ENCODE measurements at places on chromosomes 12 and 14.

GRCh38 chr12:109870648-109871047, 9.7 kb downstream of the GLTP start:
- DNase-seq, result no peak

DNA sequence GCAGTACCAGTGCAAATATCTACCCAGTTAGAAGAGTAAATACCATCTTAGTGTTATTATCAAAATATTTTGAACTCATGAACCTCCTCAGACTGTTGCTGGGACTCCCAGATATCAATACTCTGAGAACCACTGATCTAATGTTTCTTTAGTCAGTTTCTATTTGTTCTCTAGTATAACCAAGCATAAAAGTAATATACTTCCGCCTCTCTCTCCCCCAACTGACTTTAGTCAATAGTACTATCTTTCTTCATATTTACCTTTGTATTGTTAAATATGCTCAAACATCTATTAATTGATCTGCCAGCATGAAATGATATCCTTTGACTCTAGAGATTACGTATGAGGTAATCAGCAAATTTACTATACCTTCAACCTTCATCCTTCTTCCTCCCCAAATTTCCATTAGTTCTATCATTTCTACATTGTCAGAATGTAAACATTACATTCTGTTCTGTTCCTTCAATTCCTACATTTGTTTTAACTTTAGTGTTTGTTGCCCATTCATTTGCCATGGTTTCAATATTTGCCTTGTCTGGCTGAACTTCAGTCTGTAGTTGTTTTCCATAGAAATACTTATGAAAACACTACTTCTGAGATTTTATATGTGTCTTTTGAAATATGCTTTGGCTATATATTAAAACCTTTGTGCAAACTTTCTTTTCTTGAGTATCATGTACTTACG, 192.5 kb upstream of the PDE3A start:
- no peak for DNase-seq

GRCh38 chr14:44712024-44712815, 205.1 kb upstream of the FSCB start:
- DNase-seq, result no peak

DNA sequence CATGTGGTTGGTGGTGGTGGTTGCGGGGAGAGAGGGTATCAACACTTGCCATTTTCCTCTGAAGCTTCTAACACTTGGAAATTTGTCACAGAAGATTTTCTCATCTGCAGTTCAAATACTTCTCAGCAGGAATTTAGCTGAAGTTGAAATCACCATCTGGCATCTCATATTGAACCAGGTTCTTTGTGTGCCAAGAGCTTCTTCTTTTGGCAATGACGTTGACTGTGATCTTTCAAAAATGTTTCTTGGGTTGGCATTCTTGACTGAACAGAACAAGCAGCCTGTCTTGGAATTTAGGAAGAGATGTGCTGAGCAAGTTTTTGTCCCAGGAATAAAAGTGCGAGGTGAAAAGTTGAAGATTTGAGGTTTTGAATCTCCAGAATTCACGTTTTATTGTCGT, 8.7 kb upstream of the NIN start:
- DNase-seq, result no peak

DNA sequence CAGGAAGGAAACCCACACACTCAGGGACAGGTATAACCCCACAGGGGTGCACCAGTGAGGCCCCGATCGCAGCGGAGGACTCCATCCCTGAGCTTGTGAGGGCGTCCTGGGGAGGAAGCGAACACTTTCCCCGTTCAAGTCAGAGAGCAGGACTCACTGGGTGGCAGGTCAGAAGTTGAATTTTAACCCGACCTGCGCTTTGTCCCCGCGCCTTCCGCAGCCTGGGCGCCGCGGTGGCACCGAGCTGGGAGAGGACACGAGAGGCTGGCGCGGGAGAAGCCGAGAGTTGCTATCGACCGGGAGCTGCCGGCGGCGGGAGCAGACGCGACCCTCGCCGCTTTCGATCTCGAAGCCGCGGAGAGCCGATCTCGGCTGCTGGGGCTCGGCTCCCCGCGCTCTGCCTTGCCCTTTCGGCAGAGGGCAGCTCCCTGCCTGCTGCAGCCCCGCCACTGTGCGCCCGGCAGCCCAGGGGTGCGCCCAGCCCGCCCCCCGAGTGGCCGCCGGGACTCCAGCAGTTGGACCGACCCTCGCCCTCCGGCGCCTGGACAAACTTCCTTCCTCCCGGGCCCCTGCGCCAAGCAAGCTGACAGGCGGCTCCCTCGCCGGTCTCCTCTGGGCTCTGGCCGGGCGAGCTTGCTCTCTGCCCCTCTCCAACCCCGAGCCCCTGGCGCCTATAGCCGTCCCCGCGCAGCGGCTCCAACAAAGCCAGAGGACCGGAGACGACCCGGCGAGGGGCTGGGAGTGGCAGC, 918 bp downstream of the LIN7A start:
- DNase-seq, result no peak

- DNase-seq, result no peak
Measured at GRCh38 chr12:88362439-88362838, 217.8 kb downstream of the KITLG start.

DNA sequence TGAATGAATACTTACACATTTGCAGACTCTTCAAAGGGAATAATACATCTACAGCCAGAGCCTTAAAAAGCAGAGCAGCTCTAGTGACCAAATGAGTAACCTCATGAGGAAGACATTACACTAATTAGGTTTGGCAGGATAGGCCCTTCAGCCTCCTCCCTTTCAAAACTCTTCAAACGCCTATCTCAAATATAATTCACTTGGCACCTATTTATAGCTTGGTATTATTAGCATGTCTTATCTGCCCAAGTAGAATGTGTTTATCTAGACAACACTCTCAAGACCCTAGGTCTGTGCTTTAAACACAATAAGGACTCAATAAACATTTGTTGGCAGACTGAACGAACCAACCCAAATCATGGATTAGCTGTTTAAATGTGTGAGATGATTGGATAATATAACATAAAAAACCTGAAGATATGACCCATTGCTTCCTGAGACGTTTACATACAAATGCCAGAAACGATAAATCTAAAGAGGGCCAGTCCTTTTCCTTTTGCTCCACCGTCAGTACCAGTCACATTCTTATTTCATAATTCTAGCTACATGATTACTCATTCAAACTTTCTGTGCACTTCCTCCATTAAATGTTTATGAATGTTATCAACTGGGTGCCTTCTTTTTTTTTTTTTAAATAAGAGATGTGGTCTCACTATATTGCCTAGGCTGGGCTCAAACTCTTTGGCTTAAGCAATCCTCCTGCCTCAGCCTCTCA, 123.3 kb downstream of the CEP83 start:
- DNase-seq, result no peak

DNA sequence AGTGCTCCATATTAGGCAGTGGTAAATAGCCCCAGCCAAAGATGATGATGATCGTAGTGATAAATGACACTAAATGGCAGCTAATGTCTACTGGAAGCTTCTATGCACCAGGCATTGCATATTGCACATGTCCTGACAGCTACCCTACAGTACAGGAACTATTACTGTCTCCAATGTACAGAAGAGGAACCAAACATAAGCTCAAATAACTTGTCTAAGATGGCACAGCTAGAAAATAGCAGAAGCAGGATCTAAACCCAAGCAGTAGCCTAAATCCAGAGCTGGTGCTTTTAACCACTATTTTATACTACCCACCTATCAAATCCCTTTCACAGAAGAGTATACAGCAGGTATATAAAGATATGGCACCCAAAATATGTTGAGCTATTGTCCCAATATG, 28.9 kb downstream of the ESR2 start:
- DNase-seq, result no peak

DNA sequence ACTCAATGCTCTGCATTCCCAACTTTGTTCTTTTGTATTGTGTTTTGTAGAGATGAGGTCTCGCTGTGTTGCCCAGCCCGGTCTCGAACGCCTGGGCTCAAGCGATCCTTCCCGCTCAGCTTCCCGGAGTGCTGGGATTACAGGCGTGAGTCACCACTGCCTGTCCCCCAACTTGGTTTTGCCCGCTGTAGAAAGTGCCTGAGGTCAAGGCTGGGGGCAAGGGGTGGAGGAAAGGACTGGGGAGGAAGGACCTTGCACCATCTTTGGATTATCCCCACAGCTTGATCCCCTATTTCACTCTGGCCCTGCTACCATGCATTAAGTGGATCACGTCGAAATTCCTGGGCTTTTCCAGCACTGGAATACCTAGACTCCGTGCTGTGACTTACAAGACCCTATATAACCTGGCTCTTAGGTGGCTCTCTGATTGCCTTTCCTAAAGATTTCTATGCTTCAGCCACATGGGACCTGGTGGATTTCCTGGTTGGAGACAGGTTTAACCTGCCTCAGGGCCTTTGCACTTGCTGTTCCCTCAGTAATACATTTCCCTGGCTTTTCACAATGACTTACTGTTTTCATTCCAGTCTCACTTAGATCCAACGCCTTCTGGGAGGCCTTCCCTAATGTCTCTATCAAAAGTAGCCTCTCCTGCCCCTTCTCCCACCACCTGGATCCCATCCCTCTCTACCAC, 608 bp upstream of the PIANP start:
- DNase-seq, result no peak

- no peak for DNase-seq
Measured at GRCh38 chr12:2548081-2548480, 246.7 kb upstream of the FKBP4 start.

DNA sequence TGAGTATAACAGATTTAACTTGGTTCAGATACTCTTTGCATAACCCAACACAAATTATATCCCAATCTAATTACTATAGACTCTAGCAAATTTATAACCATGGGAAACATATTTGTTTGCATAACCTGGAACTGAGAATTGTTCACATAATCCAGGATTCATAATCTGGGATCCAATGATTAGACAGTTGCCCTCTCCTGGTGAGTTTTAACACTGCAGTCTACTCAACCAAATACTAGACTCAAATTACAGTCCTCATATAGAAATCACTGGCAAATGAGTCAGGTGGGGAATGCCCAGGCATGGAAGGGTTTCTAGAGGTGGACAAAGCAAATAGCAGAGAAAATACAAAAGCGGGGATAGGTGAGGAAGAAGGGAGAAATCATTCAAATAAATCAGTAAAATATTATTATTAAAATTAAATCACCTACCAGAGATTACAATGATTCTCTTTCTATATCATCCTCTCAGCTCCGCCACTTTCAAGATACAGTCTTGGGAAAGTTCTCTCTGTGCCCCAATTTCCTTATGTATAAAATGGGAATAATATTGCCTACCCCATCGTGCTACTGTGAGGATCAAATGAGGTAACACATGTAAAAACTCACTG, 9.4 kb downstream of the GCH1 start:
- no peak for DNase-seq
